NK-92 treated with Interleukin-12 subunit alpha and Interleukin-12 subunit beta, amount 100 ng/mL, for 24 hours (cell line): ENCODE measurements at places on chromosomes 6 and 20.

GRCh38 chr20:25070821-25071473 is 11.0 kb downstream of the VSX1 start:
- DNase-seq: no peak

DNA sequence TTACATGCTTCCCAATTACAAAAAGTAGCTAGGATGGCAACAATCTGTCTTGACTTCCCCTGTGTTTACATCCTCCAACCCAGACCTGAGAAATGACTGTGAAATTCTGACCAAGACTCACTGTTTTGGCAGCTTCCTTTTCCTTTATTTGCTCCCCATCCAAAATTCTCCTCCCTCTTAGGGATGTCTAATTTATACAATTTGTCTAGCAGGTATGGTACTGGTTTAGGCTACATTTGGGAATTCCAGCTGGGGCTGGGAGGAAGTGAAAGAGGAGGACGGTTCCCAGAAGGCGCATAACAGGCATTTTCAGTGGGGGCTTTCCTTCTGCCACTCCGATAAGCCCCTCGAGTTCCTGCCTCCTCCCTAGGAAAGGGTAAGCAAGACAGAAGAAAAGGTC is 231.5 kb upstream of the BTBD3 start:
- no peak for DNase-seq

GRCh38 chr20:62682912-62683517 is 25.6 kb upstream of the NTSR1 start:
- no peak for DNase-seq

DNA sequence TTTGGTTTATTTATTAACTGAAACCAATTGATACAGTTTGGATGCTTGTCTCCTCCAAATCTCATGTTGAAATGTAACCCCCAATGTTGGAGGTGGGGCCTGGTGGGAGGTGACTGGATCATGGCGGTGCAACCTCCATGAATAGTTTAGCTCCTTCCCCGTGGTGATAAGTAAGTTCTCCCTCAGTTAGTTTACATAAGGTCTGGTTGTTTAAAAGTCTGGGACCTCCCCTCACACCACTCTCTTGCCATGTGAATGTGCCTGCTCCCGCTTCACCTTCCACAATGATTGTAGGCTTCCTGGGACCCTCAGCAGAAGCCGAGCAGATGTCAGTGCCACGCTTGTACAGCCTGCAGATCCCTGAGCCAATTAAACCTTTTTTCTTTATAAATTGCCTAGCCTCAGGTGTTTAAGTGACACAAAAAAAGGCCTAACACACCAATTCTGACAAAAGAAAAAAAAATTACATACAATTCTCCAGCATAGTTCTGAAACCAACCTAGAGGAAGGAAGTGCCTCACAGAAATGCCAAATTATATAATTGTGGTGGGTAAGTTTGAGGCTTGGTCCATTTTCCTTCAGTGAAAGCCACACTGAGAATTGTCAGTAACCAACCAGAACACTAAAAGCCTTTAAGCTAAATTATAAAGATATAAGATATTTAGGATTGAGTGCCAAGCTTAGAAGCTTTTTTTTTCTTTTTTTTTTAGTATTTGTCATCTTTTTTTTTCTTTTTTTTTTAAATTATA is 15.0 kb downstream of the MAP7 start:
- DNase-seq: no peak

- no peak for DNase-seq
These were observed 15.6 kb upstream of the SYNDIG1 start for GRCh38 chr20:24453869-24454268.
